ENCODE measurements at places on chromosomes 1 and 21. TPM values are rescaled to one million over a fixed set of nuclear protein-coding genes. Genes with fewer than 3 reads are reported as not detected.

Gene HSD3B2
- total RNA-seq = not detected

Gene TMEM125
- total RNA-seq = 41.1 TPM

Gene SFN
- total RNA-seq = 0.44 TPM

Gene ZBTB7B
- 29.9 TPM for total RNA-seq

Gene SYPL2
- 0.95 TPM for total RNA-seq

Gene USF1
- 79.9 TPM for total RNA-seq

Gene CFAP126
- 0.65 TPM for total RNA-seq

Gene DNASE2B
- total RNA-seq = 0.26 TPM

Gene RHBG
- 0.71 TPM for total RNA-seq

Gene RUNX1
- 7.3 TPM for total RNA-seq

Gene TNFSF4
- 1.7 TPM for total RNA-seq

Gene LENEP
- total RNA-seq = 0.84 TPM

Gene RGS18
- not detected for total RNA-seq

Gene CRB1
- not detected for total RNA-seq

Gene KRTAP19-3
- total RNA-seq = not detected

Gene KCNE1
- total RNA-seq = 0.53 TPM

Gene OR10J1
- not detected for total RNA-seq

Gene KCNK2
- 0.60 TPM for total RNA-seq

Gene SLC35F3
- 0.71 TPM for total RNA-seq

Gene RAD54L
- 17.3 TPM for total RNA-seq

Gene NUDT17
- 5.0 TPM for total RNA-seq

Gene PAQR6
- 21.5 TPM for total RNA-seq

Gene HFM1
- total RNA-seq = 9.0 TPM

Gene KRTAP8-1
- not detected for total RNA-seq

Gene CDA
- total RNA-seq = not detected

Gene ZBTB8A
- total RNA-seq = 8.9 TPM

Gene SLC25A34
- 6.0 TPM for total RNA-seq

Gene KRTAP19-1
- not detected for total RNA-seq

Gene ETNK2
- 22.6 TPM for total RNA-seq

Gene CHRM3
- total RNA-seq = 3.0 TPM

Gene FHAD1
- 5.0 TPM for total RNA-seq

Gene SLC35E2B
- total RNA-seq = 118 TPM

Gene C1orf87
- not detected for total RNA-seq

Gene PDE4B
- total RNA-seq = 0.42 TPM

Gene LGR6
- total RNA-seq = 0.47 TPM

Gene RASSF5
- 7.0 TPM for total RNA-seq

Gene FMOD
- 2.5 TPM for total RNA-seq

Gene TMIGD3
- total RNA-seq = not detected

Gene RHEX
- total RNA-seq = not detected

Gene CDC20
- total RNA-seq = 50.9 TPM

Gene AADACL4
- total RNA-seq = 0.24 TPM

Gene CD5L
- total RNA-seq = not detected

Gene IGSF9
- 68.6 TPM for total RNA-seq

Gene REG4
- total RNA-seq = 0.40 TPM

Gene SLAMF1
- total RNA-seq = not detected

Gene CD55
- total RNA-seq = 7.4 TPM

Gene MRPS21
- 68.4 TPM for total RNA-seq

Gene OR2T2
- not detected for total RNA-seq

Gene OVAAL
- total RNA-seq = not detected

Gene S100A7
- total RNA-seq = not detected

Gene NUF2
- total RNA-seq = 19.6 TPM

Gene NFIA
- total RNA-seq = 1.2 TPM

Gene SPATA45
- not detected for total RNA-seq

Gene CD164L2
- not detected for total RNA-seq

Measured in progenitor cell of endocrine pancreas (in vitro differentiated cells).